Progenitor cell of endocrine pancreas (in vitro differentiated cells): ENCODE measurements at places on chromosomes 3 and 15. TPM values are rescaled to one million over a fixed set of nuclear protein-coding genes. Genes with fewer than 3 reads are reported as not detected.

GRCh38 chr3:48151807-48152427 lies 36.3 kb downstream of the CDC25A start:
- no peaks in the 10 kb centered on the region for H3K36me3 ChIP-seq
- peaks cover 2% of the 10 kb centered on the region for H3K27me3 ChIP-seq
- H3K27ac ChIP-seq = no peak overlapping the region
- H3K4me3 ChIP-seq = no peak overlapping the region

DNA sequence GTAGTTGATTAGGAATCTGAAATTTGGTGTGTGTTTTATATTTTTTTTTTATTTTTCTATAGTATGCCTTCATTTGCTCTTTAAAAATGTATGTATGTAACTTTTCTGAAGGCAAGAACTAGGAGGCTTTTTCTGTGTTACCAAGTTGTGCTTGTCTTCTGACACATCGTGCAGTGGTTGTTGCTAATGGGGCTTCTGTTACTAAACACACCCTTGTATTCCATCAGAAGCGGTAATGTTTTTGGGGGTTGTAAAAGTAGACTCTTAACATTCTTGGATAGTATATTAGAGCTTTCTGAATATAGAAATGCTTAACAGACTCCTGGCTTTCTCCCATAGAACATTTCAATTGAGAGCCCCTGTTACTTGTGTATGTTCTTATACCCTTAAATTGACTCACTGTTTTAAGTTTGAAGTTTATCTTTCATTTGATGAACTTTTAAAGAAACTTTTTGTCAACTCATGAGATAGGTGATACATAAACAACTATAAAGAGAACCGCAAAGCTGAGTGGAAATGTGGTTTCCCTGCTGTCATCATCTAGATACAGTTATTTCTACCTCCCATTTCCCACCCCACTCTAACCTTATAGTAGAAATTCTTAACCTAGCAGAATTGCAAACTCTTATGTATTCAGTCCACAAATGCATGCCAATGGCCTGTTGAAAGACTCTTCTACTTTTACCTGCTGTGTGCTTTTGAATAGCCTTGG lies 2.5 kb downstream of the TIPARP start:
- H3K27ac ChIP-seq = no peak overlapping the region
- DNase-seq = no peak
- no peaks in the 10 kb centered on the region for H3K27me3 ChIP-seq
- peaks cover 48% of the 10 kb centered on the region for H3K4me1 ChIP-seq

DNA sequence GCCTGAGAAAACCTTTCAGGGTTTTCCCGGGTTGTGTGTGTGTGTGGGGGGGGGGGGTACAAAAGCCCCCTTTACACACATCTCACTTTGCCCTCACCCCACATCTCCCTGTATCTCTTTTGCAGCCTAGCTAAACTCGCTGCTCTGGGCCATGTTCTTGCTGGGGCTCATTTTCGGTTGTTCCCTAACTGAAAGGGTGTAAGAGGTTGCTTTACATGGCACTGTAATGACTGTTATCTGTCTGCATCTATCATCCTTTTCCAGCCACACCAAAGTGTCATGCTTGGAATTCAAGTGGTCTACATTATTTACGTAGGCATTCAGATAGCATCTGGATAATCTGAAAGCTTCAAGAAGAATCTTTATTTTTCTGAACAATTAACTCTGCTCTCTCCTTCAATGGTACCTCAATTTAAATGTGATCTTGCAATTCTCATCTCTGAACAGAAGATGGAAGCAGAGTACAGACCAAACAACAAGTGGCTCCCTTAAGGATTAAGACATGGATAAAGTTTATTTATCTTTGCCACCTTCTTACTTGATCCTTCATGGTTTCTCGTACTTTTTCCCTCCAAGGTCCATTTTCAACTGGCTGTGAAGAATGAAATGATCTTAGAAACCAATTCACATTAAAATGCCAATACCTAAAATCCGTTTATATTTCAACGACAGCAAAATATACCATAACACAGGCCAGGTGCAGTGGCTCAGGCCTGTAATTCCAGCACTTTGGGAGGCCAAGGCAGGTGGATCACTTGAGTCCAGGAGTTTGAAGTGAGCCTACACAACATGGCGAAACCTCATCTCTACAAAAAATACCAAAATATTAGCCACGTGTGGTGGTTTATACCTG lies 34.9 kb downstream of the DCLK3 start:
- H3K4me1 ChIP-seq = peaks cover 17% of the 10 kb centered on the region
- H3K27ac ChIP-seq = no peak overlapping the region
- H3K4me3 ChIP-seq = no peak overlapping the region
- H3K27me3 ChIP-seq = peaks cover 7% of the 10 kb centered on the region
- H3K36me3 ChIP-seq = no peaks in the 10 kb centered on the region

GRCh38 chr15:38565287-38565670 lies 665 bp upstream of the RASGRP1 start:
- peaks cover 55% of the 10 kb centered on the region for H3K27me3 ChIP-seq
- H3K36me3 ChIP-seq = no peaks in the 10 kb centered on the region
- DNase-seq = no peak
- peaks cover 2% of the 10 kb centered on the region for H3K4me1 ChIP-seq
- peak overlapping the region; percentile 10 for H3K27ac ChIP-seq

- H3K4me3 ChIP-seq = peak overlapping the region; percentile 93
- no peak overlapping the region for H3K27ac ChIP-seq
- H3K36me3 ChIP-seq = peaks cover 8% of the 10 kb centered on the region
Measured at GRCh38 chr15:81001152-81002008, 657 bp downstream of the TLNRD1 start.

DNA sequence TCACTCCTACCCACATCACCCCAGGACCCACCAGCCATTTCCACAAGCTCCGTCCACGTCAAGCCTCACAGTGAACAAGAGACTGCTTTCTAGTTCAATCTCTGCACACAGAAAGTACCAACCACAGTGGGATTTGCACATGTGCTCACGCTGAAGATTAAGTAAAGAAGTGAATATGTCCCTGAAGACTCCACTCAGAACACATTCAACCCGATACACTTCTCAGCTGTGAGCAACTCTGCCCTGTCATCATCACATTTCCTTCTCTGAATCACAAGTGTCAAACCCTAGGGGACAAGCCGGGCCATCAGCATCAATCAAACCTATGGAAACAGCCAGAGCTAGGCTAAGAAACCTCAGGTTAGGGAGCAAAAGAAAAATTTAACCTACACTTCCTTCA lies 1.9 kb downstream of the STIMATE start:
- H3K27ac ChIP-seq = no peak overlapping the region
- H3K4me1 ChIP-seq = peaks cover 22% of the 10 kb centered on the region
- H3K36me3 ChIP-seq = no peaks in the 10 kb centered on the region
- peak overlapping the region; percentile 85 for H3K4me3 ChIP-seq
- no peaks in the 10 kb centered on the region for H3K27me3 ChIP-seq
- no peak for DNase-seq

DNA sequence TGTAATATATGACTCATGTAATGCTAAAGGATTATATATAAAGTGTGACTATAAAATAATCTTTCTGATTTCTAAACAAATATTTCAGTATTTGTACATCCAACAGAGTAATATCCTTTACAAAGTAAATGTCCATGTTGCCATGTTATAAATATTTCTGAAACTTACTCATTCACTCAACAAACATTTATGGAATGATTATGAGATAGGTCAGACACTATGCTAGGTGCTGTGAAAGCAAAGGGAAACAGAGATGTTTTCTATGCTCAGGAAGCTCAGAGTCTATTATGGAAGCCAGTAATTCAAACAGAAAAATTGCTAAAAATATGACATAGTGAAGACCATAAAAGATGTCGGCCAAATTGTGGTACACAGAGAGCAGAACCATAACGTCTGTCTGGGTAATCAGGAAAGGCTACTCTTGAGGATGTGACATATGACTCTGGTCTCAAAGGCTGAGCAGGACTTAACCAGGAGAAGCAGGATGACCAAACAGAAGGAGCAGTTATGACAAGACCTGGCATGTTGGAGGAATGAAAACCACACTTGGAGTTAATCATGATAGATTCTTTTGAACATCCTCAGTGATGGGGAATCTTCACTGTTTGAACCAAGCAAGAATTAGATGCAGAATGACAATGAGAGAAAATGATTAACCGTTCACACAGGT lies 39.0 kb upstream of the MYO5C start:
- H3K4me1 ChIP-seq = peaks cover 13% of the 10 kb centered on the region
- H3K27me3 ChIP-seq = no peaks in the 10 kb centered on the region
- H3K36me3 ChIP-seq = peaks cover 7% of the 10 kb centered on the region
- no peak overlapping the region for H3K4me3 ChIP-seq
- DNase-seq = no peak

DNA sequence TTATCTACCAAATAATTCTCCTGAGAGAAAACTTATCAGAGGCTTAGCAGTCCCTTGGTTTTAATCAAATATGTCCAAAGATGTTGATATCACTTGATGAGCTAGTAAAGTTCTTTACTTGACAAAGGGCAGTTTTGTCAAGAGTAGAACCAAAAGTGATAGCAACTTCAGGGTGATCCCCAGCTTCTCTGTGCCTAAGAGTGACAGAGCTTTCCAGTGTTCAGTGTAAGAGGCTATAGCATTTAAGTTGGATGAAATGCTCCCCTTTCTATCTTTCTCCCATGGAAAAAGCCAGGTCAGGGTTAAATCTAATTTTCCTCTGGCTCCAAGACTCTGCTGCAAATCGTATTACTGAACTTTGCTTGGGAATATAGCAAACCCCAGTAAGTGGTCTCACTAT lies 120.8 kb downstream of the UNC13C start:
- DNase-seq = no peak
- no peak overlapping the region for H3K4me3 ChIP-seq
- H3K27me3 ChIP-seq = no peaks in the 10 kb centered on the region
- no peak overlapping the region for H3K27ac ChIP-seq

GRCh38 chr3:183489455-183490210 lies 61.2 kb upstream of the MCF2L2 start:
- H3K4me1 ChIP-seq = peaks cover 3% of the 10 kb centered on the region
- H3K4me3 ChIP-seq = no peak overlapping the region
- H3K27ac ChIP-seq = no peak overlapping the region

- H3K4me1 ChIP-seq = peaks cover 9% of the 10 kb centered on the region
- H3K4me3 ChIP-seq = no peak overlapping the region
- peak; percentile 62 for DNase-seq
- H3K27ac ChIP-seq = no peak overlapping the region
- peaks cover 58% of the 10 kb centered on the region for H3K27me3 ChIP-seq
- H3K36me3 ChIP-seq = no peaks in the 10 kb centered on the region
Measured at GRCh38 chr3:194682694-194683310, 2.9 kb upstream of the FAM43A start.

- no peak overlapping the region for H3K4me3 ChIP-seq
- no peaks in the 10 kb centered on the region for H3K36me3 ChIP-seq
- H3K4me1 ChIP-seq = no peaks in the 10 kb centered on the region
Measured at GRCh38 chr3:38579551-38580449, 69.7 kb downstream of the SCN5A start.

GRCh38 chr3:58021072-58021959 lies 13.1 kb downstream of the FLNB start:
- H3K27me3 ChIP-seq = no peaks in the 10 kb centered on the region
- H3K4me1 ChIP-seq = peaks cover 44% of the 10 kb centered on the region
- no peak for DNase-seq
- no peak overlapping the region for H3K4me3 ChIP-seq
- H3K27ac ChIP-seq = peak overlapping the region; percentile 78
- no peaks in the 10 kb centered on the region for H3K36me3 ChIP-seq

DNA sequence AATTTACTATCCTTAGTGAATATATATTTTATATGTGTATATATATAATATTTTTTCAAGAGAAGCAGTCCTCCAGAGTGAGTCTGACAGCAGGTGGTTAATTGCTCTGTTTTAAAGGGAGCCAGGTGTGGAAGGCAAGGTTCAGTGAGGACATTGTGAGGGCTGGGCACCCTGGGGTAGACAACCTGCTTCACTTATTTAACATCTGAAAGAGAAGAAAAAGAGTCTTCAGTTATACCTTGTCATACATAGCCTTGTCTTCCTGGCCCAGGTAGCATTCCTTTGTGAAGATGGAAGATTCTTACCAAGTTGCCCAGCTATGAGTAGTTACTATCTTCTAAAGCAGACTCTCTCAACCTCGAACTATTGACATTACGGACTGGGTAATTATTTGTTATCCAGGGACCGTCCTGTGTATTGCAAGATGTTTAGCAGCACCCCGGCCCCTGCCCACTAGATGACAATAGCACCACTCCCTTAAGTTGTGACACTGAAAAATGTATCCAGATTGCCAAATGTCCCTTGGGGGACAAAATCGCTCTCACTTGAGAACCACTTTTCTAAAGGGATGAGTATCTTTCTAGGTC lies 336.0 kb upstream of the TRIM42 start:
- no peak overlapping the region for H3K27ac ChIP-seq
- no peaks in the 10 kb centered on the region for H3K36me3 ChIP-seq
- H3K4me3 ChIP-seq = no peak overlapping the region
- H3K4me1 ChIP-seq = peaks cover 1% of the 10 kb centered on the region
- no peak for DNase-seq
- no peaks in the 10 kb centered on the region for H3K27me3 ChIP-seq

- no peak overlapping the region for H3K4me3 ChIP-seq
- H3K36me3 ChIP-seq = no peaks in the 10 kb centered on the region
- no peak overlapping the region for H3K27ac ChIP-seq
- no peak for DNase-seq
- H3K4me1 ChIP-seq = no peaks in the 10 kb centered on the region
Measured at GRCh38 chr3:80043226-80043625, 275.4 kb upstream of the ROBO1 start.

GRCh38 chr3:158405507-158405906 lies 165.5 kb upstream of the MLF1 start:
- peaks cover 13% of the 10 kb centered on the region for H3K4me1 ChIP-seq
- H3K36me3 ChIP-seq = no peaks in the 10 kb centered on the region
- no peaks in the 10 kb centered on the region for H3K27me3 ChIP-seq
- H3K27ac ChIP-seq = no peak overlapping the region

GRCh38 chr3:72437661-72438406 lies 410.4 kb downstream of the SHQ1 start:
- H3K27me3 ChIP-seq = no peaks in the 10 kb centered on the region
- no peak overlapping the region for H3K4me3 ChIP-seq
- peaks cover 2% of the 10 kb centered on the region for H3K36me3 ChIP-seq
- no peak overlapping the region for H3K27ac ChIP-seq
- peaks cover 49% of the 10 kb centered on the region for H3K4me1 ChIP-seq

GOLGA6L4 gene
- 10.0 and 11.7 TPM in 2 replicates for total RNA-seq

ACKR4 gene
- not detected in 2 replicates for total RNA-seq

CADM2 gene
- 4.4 and 5.8 TPM in 2 replicates for total RNA-seq

FAM98B gene
- 50.8 and 59.3 TPM in 2 replicates for total RNA-seq

CMTM8 gene
- 33.8 and 39.1 TPM in 2 replicates for total RNA-seq

C3orf85 gene
- total RNA-seq = not detected in 2 replicates

DPPA2 gene
- 0.58 and 0.69 TPM in 2 replicates for total RNA-seq

MYL3 gene
- 0.33 TPM in 1 of 2 replicates, not detected in the other for total RNA-seq
